Activated CD8-positive, alpha-beta T cell treated with anti-CD3 and anti-CD28 coated beads, Interleukin-2, amount 10 ng/mL, durations not matched to agents 7 days and 5 days (primary cell): ENCODE measurements at places on chromosomes 2 and 18. TPM values are rescaled to one million over a fixed set of nuclear protein-coding genes. Genes with fewer than 3 reads are reported as not detected.

Gene RTP5
- not detected for total RNA-seq

Gene NEU2
- not detected for total RNA-seq

Gene EXOC6B
- total RNA-seq = 18.8 TPM

Gene RAPGEF4
- total RNA-seq = 0.97 TPM

Gene ANKRD30B
- total RNA-seq = not detected

Gene KIAA2012
- not detected for total RNA-seq

Gene SKA1
- total RNA-seq = 46.3 TPM
